Stimulated activated CD8-positive, alpha-beta memory T cell treated with anti-CD3 and anti-CD28 coated beads, Interleukin-15, amount 100 ng/mL, for 1 hour (primary cell): ENCODE measurements at places on chromosomes 7 and 10.

GRCh38 chr10:95814011-95814727 is 58.2 kb downstream of the ENTPD1 start:
- no peak for DNase-seq

DNA sequence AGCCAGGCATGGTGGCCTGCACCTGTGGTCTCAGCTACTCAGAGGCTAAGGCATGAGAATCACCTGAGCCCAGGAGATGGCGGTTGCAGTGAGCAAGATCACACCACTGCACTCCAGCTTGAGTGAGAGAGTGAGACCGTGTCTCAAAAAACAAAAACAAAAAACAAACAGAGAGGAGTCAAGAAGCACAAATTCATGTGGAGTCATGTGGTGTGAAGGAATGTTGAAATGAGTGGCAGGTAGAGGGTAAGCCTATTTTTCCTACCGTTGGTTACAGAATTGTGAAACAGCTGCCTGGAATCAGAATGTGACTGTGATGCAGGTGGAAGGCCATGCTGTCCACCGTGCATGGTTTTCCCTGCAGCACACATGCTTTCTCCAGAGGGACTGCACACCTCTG is 23.7 kb upstream of the NUB1 start:
- DNase-seq = no peak

DNA sequence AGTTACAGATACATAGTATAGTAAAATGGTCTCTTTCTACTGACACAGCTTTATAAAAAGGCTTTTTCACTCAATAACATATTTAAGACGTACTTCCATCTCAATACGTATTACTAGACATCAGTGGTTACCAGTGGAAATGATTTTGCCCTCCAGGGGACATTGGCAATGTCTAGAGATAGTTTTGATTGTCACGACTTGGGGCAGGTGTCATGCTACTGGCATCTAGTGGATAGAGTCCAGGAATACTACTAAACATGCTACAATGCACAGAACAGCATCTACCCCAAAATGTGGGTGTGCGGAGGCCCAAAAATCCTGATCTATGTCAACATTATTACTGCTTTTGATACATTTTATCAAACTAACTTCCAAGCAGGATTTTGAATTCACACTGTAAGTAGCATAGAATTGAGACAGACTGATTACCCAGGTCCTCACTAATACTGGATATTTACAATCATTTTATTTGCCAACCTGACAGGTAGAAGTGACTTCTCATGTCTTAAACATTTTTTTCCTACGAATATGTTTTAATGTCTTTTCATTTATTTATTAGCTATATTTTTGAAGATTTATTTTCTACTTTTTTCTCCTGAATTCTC is 53.8 kb downstream of the HGF start:
- no peak for DNase-seq

- DNase-seq = no peak
Measured at GRCh38 chr7:77765481-77765880, 32.8 kb downstream of the TMEM60 start.

DNA sequence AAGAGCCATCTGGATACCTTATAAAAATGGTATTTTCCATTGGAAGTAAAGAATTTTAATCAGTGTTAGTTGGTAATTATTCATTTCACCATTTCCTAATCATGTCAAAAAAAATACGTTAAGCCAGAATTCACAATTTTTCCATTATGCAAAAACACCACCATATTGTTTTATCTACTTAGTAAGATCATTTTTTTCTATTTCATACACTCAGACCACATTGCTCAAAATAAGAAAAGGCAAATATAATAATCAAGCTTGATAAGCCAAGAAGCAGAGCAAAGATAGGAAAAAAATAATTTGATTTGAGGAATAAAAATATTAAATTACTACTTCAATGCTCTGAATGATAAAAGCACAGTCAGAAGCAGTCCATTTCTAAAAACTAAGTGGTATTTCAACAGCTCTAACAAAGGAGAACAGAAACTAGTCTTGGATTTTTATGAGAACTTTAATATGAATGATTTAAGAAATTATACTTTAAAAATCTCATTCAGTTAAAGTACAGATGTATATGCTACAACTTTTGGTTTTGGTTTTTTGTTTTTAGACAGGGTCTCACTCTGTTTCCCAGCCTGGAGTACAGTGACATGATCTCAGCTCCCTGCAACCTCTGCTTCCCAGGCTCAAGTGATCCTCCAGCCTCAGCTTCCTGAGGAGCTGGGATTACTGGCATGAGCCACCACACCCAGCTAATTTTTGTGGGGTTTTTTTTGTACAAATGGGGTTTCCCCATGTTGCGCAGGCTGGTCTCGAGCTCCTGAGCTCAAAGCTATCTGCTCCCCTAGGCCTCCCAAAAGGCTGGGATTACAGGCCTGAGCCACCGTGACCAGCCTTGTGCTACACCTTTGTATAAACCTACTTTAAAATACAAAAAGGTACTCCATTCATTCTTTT is 46.6 kb downstream of the LRRN3 start:
- no peak for DNase-seq

GRCh38 chr10:63910806-63911205 is 389.6 kb downstream of the REEP3 start:
- DNase-seq = no peak

GRCh38 chr7:120856198-120856597 is 1.7 kb downstream of the TSPAN12 start:
- no peak for DNase-seq

GRCh38 chr10:9147475-9147874 is 1093.0 kb downstream of the GATA3 start:
- DNase-seq = no peak

DNA sequence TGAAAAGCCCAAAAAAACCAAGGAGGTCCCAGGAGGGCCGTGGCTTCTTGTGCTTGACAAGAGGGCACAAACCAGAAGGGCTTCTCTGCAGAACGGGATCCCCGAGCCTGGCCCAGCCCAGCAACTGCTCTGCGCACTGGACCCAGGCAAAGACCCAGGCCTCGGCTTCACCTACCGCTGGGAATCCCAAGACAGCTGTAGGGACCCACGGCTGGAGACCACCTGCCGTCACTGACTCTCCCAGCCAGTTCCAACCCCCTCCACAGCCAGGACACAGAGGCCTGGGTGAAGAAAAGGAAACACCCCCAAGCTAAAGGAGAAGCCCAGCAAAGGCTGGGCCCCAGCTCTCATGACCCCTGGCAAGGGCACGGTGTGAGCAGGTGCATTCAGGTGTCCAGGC is 24.3 kb downstream of the PDGFA start:
- DNase-seq = no peak

- no peak for DNase-seq
Measured at GRCh38 chr7:132810561-132810960, 234.3 kb upstream of the PLXNA4 start.

DNA sequence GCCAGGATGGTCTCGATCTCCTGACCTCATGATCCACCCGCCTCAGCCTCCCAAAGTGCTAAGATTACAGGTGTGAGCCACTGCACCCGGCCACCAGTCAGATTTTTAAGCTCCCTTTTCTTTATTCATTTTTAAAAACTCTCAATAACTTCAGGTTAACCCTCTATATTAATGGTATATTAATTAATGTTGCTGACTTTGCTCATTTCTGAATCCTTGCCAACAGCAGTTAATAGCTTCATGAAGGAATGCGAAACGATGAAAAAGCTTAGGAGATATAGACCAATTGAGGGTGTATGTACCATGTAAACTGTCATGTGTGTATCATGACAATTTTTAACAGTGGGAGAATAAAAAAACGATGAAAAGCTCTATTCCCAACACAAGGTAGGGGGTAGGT is 27.5 kb downstream of the PNPLA8 start:
- no peak for DNase-seq

- DNase-seq = no peak
Measured at GRCh38 chr7:84914598-84914997, 272.3 kb downstream of the SEMA3D start.

- no peak for DNase-seq
Measured at GRCh38 chr7:46352004-46352954, 431.2 kb upstream of the IGFBP3 start.

- no peak for DNase-seq
Measured at GRCh38 chr10:99859585-99859984, 77.1 kb downstream of the ABCC2 start.

GRCh38 chr7:34130558-34131295 is 225.4 kb downstream of the BMPER start:
- DNase-seq = no peak

GRCh38 chr10:48431871-48432270 is 125.4 kb downstream of the MAPK8 start:
- DNase-seq = no peak

GRCh38 chr10:43374194-43374593 is 2.8 kb downstream of the FXYD4 start:
- no peak for DNase-seq

DNA sequence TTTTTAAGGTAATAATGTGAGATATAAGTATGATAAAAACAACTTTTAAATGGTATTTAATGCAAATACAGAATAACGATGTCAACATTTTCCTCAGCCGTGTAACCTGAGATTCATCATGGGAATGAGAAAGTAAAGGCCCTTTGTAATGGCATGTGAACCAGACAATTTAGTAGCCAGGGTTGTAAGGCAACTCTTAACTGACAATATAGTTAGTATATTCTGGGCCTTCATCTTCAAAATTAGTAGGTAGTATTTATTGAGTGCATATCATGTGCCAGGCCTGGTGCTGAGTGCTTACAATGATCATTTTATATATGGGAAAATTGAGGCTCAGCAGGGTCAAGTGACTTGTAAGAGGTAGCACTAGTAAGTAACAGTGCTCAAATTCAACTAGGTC is 10.6 kb downstream of the LSM8 start:
- no peak for DNase-seq

GRCh38 chr10:111707076-111707475 is 476.5 kb downstream of the GPAM start:
- DNase-seq = no peak

DNA sequence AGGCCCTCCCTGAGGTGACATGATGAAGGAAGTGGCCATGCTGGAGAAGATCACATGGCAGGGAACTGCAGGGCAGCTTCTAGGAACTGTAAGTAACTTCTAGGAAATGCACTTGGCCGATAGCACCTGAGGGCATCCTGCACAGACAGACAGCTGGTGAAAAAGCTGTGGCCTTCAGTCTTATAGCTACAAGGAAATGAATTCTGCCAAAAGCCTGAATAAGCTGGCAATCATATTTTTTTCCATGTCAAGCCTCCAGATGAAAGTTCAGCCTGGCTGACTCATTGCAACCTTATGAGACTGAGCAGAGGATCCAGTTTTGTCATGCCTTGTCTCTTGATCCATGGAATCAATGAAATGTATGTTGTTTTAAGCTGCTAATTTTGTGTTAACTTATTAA is 91.1 kb upstream of the CACNA2D1 start:
- no peak for DNase-seq

DNA sequence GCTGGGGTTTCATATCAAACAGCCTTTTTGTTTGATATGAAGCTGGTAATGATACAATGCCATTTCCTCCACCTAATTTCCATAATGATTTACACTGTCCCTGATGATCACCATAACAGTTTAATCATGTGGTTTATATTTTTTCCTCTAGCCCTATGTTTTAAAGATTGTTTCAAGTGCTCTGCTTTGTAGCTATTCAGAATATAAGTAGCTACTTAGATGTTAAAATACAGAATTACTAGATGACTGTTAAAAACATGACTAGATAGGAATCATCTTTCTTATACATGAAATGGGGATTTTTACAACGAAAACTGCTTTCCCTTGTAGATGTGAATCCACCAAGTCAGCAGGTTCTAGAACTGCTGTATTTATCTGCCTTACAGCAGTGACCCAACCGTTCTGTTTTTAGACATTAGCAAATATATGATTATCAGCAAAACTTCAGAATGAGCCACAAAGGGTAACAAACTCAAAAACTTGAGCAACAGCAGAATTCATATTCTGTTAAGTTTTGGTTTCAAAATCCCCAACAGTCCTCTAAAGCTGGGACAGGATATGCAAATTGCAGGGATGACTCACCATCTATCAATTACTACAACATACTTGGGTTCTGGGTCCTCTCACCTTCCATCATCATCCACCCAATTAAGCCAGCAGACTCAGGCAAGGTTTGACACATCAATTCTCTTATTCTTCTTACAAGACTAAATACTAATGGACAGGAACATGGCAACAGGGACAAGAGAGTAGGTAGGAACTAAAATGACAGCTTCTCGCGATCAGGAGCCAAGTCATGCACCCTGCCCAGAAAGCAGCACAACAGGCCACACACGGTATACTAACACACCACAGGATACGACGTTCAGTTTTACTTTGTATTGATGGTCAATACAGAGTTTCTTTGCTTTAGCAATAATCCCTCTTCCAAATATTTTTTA is 83.9 kb downstream of the PIP4K2A start:
- DNase-seq = no peak

GRCh38 chr10:13457958-13458686 is 70.7 kb downstream of the BEND7 start:
- no peak for DNase-seq

GRCh38 chr10:123687758-123688157 is 21.6 kb downstream of the GPR26 start:
- DNase-seq = no peak

DNA sequence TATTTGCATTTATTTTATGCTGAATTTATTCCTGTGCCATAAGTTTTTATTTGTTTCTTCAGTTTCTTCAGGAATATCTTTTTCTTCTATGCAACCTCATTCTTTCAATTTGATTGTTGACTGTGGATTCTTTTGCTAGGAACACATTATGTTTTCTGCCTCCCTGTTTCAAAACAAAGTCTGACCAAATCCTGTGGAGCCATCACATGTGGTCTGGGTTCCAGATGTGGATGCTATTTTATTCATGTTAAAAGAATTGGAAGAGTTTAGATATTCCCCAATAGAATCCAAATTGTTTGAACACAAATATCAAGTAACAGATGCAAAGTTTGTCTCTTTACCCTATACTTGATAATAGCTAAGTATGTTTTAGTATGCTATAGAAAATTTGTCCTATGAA is 56.8 kb upstream of the LRRC17 start:
- no peak for DNase-seq

GRCh38 chr10:11232222-11232961 is 214.7 kb downstream of the CELF2 start:
- DNase-seq = no peak

- DNase-seq = no peak
Measured at GRCh38 chr7:131076711-131077181, 250.9 kb upstream of the MKLN1 start.

DNA sequence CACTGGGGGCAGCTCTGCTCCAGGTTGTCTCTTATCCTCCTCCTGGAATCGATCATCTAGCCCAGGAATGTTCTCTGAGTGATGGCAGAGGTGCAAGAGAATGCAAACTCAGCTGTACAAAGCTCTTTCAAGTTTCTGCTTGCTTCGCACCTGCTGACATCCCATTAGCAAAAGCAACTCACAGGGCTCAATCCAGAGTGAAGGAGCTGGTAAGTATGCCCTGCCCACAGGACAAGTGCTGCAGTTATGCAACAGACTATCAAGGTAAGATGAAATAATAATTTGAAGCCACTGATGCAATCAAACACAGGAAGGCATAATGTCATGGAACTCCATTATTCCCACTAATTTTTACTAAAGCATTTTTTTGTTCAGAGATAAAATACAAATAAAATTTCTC is 122.2 kb downstream of the GRM3 start:
- no peak for DNase-seq
